K562 (cell line): ENCODE measurements at places on chromosomes 11 and 22. TPM values are rescaled to one million over a fixed set of nuclear protein-coding genes. Genes with fewer than 3 reads are reported as not detected.

API5 gene
- total RNA-seq: 133 and 136 TPM in 2 replicates

ANO1 gene
- 0.13 TPM in 1 of 2 replicates, not detected in the other for total RNA-seq

SELENOO gene
- 22.6 and 24.4 TPM in 2 replicates for total RNA-seq

CNTF gene
- 3.1 and 3.2 TPM in 2 replicates for total RNA-seq

RIBC2 gene
- total RNA-seq: not detected in 2 replicates

TMPRSS5 gene
- 0.34 and 0.49 TPM in 2 replicates for total RNA-seq

SLC22A8 gene
- not detected in 2 replicates for total RNA-seq

OR4S2 gene
- total RNA-seq: not detected in 2 replicates

DDB1 gene
- total RNA-seq: 307 and 322 TPM in 2 replicates

CARD18 gene
- total RNA-seq: 3.2 and 3.5 TPM in 2 replicates

HARBI1 gene
- total RNA-seq: 5.5 and 5.8 TPM in 2 replicates

OAF gene
- total RNA-seq: 20.8 and 21.6 TPM in 2 replicates

NCAM1 gene
- total RNA-seq: 0.09 TPM in 2 replicates

GAB2 gene
- 25.4 and 35.2 TPM in 2 replicates for total RNA-seq

TAF1D gene
- total RNA-seq: 189 and 193 TPM in 2 replicates

TMPRSS13 gene
- 0.29 and 0.34 TPM in 2 replicates for total RNA-seq

PRR5L gene
- total RNA-seq: 0.07 and 0.60 TPM in 2 replicates

MOGAT2 gene
- total RNA-seq: 0.09 TPM in 1 of 2 replicates, not detected in the other

ZNRF3 gene
- 5.9 and 6.1 TPM in 2 replicates for total RNA-seq

RFPL1 gene
- not detected in 2 replicates for total RNA-seq

P2RX3 gene
- total RNA-seq: not detected in 2 replicates

CLCF1 gene
- 3.6 and 4.3 TPM in 2 replicates for total RNA-seq

CD59 gene
- total RNA-seq: 171 and 173 TPM in 2 replicates

ZNF280B gene
- total RNA-seq: 18.7 and 20.0 TPM in 2 replicates

NAV2 gene
- 0.25 and 0.35 TPM in 2 replicates for total RNA-seq

PIWIL4 gene
- total RNA-seq: 10.2 and 10.5 TPM in 2 replicates

OR8D1 gene
- not detected in 2 replicates for total RNA-seq

TRPM5 gene
- total RNA-seq: not detected in 2 replicates

CARNS1 gene
- 0.07 and 0.13 TPM in 2 replicates for total RNA-seq

USP2 gene
- 16.9 TPM in 2 replicates for total RNA-seq

APOL5 gene
- not detected in 2 replicates for total RNA-seq

OR51I1 gene
- total RNA-seq: 6.6 and 7.2 TPM in 2 replicates

CRYBA4 gene
- 3.3 and 3.9 TPM in 2 replicates for total RNA-seq

EMID1 gene
- total RNA-seq: 5.7 and 7.2 TPM in 2 replicates

OR51G1 gene
- total RNA-seq: not detected in 2 replicates

L3MBTL2 gene
- total RNA-seq: 21.6 and 23.1 TPM in 2 replicates

CSF2RB gene
- total RNA-seq: 0.60 and 1.0 TPM in 2 replicates
